Stimulated activated naive CD4-positive, alpha-beta T cell treated with Interleukin-2 at 50 U/mL for 16 hours (primary cell): ENCODE measurements at places on chromosomes 16 and 17.
A peak's percentile ranks its signal among the peaks of the same experiment; 100 is the strongest.

DNA sequence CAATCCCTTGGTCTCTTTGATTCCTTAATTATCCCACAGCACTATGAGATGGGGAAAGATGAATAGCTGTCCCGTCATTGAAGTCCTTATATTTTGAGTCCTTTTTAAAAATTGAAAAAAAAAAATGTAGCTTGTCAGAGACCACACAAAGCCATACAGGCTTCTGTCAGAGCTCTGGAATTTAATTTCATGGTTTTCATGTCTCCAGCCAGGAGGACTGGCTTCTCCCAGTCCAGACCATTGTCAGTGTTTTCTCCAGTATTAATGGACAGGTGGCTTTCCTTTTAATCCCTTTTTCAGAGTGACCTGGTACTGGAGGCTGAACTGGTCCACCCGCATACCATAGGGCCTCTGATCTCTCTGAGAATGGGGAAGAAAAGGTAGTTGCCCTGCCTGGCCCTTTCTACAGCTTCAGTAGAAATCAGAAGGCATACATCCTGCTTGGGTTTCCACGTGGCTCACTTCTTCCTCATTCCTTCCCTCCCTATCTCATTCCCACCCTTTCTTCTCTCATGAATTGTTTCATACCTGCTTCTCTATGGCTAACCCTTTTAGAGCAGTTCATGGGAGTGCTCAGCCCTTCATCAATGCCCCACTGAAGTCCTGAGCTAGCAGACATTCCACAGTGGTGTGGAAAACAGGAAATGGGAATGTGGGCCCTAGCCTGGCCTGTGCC is 29.1 kb downstream of the TRIM16 start:
- no peak for DNase-seq

GRCh38 chr16:70701596-70701995 is 15.7 kb upstream of the MTSS2 start:
- no peak for DNase-seq

GRCh38 chr17:40445751-40446468 is 2.7 kb downstream of the IGFBP4 start:
- DNase-seq = no peak

- peak; percentile 18 for DNase-seq
Observed at GRCh38 chr16:56600398-56600999, 7.9 kb upstream of the MT2A start.

DNA sequence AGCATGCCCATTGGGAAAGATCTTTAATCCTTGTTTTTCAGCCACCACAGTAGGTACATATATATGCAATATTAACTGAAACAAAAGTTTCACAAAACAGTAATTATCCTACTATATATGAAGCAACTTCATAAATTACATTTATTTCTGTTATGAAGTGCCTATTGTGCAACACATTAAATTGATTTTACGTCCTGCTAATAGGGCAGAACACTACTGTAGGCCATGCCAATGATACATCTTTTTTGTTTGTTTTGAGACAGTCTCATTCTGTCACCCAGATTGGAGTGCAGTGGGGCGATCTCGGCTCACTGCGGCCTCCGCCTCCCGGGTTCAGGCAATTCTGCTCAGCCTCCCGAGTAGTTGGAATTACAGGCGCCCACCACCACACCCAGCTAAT is 29.1 kb downstream of the SF3B3 start:
- no peak for DNase-seq

DNA sequence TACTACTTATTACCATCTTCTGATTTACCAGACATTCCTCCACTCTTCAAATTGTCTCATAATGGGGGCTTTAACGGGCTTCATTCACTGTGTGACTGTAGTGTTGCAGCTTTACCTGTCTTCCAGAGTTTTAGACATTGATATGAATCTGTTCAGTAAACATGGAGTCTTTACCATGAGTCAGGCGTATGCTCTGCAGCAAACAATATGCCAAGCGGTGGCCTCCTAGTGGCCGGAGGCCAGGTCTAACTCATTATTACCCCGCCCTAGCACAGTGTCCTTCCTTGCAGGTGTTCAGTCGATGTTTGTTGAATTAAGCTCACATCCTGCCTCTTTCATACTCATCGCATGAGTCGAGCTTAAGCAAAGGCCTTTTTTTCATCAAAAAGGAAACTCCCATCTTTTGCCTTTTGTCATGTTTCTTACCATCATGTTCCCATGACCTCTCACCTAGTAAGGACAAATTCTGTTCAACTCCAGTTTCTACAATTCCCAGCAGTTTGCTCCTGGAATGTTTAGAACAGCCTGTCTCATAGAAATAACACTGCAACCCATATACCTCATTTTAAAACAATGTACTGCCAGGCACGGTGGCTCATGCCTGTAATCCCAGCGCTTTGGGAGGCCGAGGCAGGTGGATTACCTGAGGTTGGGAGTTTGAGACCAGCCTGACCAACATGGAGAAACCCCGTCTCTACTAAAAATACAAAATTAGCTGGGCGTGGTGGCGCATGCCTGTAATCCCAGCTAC is 39.4 kb downstream of the TUBD1 start:
- DNase-seq = peak; percentile 53

- DNase-seq = peak; percentile 23
Observed at GRCh38 chr16:23640615-23640930, 537 bp downstream of the PALB2 start.

DNA sequence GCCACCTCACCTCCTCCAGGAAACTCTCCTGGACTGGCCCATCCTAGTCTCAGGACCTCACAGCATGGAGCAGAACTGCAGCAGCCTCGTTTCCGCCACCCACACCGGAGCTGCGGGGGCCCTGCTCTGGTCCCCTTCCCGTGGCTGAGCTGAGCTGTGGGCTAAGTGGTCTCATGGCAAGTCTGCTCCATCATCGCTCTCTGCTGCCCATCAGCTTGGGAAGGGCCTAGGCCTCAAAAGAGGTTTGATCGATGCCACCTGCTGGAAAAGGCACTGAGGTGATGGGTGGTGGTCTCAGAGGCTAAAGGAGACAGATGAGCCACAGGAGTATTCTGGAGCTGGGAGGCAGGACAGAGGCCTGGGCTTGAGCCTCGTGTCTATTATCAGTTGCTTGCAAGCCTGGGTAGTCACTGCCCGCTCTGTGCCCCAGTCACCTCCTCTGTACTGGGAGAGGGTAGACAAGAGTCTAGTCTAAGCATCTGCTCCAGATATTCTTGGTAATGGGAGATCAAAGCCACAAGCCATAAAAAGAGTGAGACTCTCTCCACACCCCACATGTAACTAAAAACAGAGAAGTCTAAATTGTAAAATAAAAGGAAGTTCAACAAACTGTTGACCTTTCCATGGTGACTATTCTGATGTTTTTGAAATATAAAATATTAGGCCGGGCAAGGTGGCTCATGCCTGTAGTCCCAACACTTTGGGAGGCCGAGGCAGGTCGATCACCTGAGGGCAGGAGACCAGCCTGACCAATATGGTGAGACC is 1.6 kb downstream of the ITGAE start:
- DNase-seq = no peak

GRCh38 chr17:63838631-63839171 is 3.8 kb downstream of the SMARCD2 start:
- DNase-seq = no peak

DNA sequence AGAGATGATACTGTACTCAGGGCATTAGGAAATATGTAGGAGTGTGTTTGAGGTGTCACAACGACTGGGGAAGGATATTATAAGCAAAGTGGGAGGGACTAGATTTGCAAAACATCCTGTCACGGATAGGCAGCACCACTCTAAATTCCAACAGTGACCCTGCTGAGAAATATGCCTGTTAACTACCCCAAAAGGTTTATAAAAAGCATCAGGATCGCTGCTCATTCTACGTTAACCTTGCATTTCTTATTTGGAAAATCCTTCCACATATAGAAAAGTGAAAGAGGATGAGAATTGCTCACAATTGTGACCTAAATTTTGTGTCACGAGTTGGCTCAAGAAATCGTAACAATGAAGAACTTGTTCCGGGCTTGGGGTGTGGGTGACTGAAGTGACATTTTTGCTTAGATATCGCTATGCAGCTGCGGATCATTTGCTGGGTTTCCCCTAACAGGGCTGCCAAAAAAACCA is 51.6 kb downstream of the N4BP1 start:
- peak; percentile 22 for DNase-seq

DNA sequence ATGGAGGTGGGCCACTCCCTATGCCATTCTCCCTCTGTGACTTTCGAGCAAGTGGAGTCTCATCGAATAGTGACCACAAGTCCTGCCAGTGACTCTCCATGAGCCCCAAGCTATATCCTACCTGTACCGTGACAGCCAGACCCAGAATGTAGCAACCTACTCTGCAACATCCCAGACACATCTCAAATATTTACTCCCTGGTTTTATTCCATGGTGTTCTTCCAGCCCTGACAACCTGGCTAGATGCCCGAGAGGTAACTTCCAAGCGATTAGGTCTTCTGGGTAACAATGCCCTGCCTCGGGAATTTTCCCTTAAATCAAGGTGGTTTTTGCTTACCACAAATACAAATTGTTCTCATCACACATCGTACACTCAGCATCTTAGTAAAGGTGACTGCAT is 211.7 kb downstream of the ZFHX3 start:
- no peak for DNase-seq

DNA sequence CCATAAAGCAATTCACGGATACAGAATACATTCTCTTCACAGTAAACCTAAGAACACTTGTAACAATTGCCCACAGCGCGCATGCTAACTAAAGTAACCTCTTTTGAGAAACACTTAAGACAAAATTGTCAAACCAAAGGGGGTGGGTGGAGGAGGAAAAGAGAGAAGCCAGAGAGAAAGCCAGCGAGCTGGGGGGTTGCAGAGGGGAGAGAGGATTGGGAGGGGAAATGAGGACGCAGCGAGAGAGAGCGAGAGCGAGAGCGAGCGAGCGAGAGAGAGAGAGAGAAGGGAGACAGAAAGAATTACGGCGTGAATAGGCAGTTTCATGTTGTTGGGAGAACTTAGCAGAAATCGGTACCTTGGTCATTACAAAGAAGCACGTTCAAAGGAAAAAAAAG is 1.6 kb upstream of the HOXB7 start:
- DNase-seq = no peak

DNA sequence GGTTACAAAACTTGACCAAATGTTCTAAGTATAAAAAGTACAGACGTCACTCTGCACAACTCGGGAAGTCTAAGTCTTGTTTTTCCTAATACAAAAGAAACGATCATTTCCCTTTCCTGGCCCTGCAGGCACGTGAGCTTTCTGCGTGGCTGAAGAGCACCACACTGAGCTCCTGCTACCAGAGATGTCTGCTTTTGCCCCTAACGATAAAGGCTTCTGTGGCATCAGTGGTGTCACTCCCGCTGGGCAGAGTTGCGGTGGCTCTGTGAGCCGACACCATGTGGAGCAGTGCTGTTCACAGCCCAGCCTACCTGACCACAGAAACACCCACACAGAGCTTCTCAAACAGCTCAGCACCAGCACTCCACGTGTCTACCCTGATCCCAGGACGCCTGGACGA is 20.5 kb downstream of the EMC8 start:
- DNase-seq = peak; percentile 17
